ENCODE measurements at places on chromosomes 7 and 10. TPM values are rescaled to one million over a fixed set of nuclear protein-coding genes. Genes with fewer than 3 reads are reported as not detected.

DNA sequence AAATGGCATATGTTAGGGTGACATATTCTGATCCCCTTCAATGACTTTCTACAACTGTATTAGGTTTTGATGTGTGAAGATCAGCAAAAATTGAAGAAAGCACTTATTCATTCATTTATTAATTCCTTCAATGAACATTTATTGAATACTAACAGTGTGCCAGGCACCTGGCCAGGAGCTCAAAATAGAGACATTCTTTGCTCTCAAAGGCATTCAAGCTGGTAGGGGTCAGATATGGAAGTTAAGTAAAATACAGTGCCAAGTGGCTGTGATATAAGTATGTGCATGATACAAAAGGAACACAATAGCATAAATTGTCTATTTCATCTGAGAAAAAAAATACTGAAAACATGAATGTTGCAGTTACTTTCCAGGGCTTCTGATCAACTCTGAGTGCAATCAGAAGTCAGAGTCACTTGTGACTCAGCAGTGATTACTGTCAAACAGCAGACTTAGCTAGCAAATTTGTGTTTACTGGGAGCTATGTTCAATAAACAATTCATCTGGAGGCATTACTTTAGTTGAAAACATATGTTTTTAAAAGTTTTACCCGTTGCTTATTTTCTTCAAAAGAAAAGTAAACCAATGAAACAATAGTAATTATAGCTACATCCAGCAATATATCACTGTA, 60.4 kb upstream of the CACNB2 start:
- DNase-seq = no peak

Gene OR9A2
- total RNA-seq = not detected

DNA sequence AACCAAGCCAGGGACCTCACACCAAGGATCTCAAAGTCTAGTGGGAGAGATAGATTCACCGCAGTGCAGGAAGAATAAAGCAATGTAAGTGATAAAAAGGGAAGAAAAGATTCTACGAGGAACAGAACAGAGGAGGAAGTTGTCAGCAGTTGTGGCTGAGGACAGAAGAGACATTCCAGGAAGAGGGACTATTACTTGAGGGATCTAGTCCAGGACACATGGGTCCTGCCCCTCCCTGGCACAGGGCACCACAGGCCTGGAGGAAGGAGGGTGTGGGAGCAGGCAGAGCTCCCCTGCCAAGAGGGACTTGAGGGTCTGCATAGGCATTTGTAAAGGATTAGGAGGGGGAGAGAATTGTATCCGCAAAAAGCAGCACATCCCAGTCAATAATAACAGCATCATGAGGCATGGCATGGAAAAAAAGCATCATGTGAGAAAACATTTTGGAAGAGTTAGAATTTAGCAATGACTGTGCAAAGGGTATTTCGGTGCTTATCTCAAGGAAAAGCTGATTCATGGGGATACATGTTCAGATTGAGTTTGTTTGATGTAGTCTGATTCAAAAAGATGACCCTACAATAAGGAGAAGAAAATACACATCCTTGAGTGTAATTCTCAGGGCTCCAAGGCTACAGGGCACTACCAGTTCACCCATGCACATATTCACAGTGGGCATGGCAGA, 12.7 kb downstream of the C10orf71 start:
- no peak for DNase-seq

Gene ASB10
- total RNA-seq = not detected

Gene ENTPD1
- 56.7 TPM for total RNA-seq

Gene HKDC1
- 5.8 TPM for total RNA-seq

- no peak for DNase-seq
Observed at GRCh38 chr10:59970396-59971368, 64.3 kb upstream of the CCDC6 start.

GRCh38 chr10:49819234-49819958, 57.3 kb upstream of the OGDHL start:
- DNase-seq = no peak

Gene ANKRD30A
- not detected for total RNA-seq

Gene H2BK1
- total RNA-seq = not detected

- no peak for DNase-seq
Observed at GRCh38 chr10:131099028-131099726, 212.3 kb downstream of the TCERG1L start.

DNA sequence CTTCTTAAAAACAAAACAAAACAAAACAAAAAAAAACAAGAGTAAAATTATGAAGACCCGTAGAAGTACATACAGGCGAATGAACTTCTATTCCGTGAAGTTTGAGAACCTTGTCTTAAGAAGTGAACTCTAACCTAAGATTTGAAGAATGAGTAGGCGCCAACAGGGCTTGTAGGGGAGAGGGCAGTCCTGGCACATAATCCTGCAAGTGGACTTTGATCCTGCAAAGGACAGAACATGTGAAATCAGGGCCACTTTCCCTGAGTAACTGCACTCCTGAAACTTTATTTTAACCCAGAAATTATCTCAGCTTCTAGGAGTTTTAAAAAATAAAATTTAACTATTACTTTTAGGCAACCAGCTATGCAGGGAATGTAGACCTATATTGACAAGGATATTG, 62.0 kb downstream of the GNAT3 start:
- peak; percentile 43 for DNase-seq

Data from stomach (tissue), 19 donors.